ENCODE measurements at places on chromosomes 6 and 20.

DNA sequence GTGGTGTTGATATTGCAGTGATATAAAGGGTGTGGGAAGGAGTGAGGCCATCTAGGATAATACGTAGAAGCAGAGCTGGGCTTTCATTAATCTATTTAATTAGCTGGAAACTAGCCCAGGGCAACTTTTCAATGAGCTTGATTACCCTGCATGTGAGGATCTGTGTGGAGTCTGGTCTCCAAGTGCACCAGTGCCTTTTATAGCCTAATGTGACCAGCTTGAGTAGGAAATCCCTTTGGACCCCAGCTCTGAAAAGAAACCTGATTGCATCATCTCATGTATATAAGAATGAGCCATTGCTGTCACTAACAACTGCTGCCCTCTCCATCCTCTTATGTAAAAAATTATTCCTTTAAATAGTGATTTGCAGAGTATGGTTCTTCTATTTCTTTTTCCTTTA lies 72.6 kb downstream of the CD109 start:
- DNase-seq, result no peak

DNA sequence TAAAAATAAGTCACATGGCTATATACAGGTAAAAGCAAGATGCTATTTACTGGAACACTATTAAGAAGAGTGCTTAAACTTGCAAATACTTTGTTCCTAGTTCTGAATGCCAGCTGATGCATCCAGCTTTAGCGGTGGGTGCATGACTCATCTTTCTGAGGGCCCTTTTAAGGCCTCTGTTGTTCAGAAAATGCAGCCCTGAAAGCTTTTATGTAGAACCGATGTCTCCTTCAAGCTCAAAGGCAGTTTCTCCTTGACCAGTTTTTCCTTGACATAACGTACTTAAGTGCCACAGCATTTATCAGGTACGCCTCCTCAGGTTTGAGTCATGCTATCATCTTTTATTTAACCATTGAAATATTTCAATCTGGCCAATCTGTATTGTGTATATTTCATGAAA lies 82.8 kb downstream of the MLIP start:
- DNase-seq, result peak; percentile 50

- DNase-seq, result no peak
Measured at GRCh38 chr6:36418558-36418957, 24.1 kb downstream of the PXT1 start.

GRCh38 chr6:42278131-42278853 lies 60.6 kb upstream of the MRPS10 start:
- DNase-seq, result no peak

- DNase-seq, result no peak
Measured at GRCh38 chr20:34675561-34675960, 1.3 kb downstream of the PIGU start.
